ENCODE measurements at places on chromosomes 1 and 21.

- DNase-seq, result no peak
Observed at GRCh38 chr1:201331166-201331565, 46.3 kb downstream of the TNNT2 start.

GRCh38 chr1:158527190-158527815 lies 26.9 kb downstream of the OR6Y1 start:
- DNase-seq, result no peak

DNA sequence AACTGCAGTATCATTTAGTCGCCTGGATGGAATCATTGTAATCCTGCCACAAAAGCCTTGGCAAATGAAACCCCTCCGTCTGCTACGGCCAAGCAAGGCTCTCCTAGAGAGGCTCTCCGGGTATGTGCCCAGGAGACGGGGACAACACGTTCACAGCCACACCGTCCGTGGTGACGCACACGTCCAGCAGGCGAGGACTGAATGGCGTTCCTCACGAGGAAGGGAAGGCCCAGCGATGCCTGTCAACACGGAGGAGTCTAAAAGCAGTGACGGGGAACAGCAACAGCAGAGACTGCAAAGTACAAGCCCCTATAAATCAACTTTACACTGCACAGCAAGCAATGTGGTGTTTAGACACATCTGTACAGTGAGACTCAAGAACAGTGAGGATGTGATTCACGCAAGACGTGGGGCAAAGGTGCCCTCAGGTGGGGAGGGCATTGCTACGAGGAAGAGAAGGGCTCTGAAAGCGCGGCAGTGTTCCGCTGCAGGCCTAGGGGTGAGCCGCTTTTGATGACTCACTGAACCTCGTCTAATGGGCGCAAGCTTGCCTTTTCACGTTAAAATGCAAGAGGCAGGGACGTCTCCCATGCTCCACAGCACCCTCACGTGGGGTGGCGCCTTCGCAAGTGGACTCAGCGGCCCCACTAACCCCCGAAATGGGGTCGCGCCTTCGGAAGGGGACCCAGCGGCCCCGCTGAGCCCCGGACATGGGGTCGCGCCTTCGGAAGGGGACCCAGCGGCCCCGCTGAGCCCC lies 6.8 kb downstream of the WRAP73 start:
- DNase-seq, result no peak

- no peak for DNase-seq
Observed at GRCh38 chr1:99784143-99784542, 17.7 kb upstream of the FRRS1 start.

- no peak for DNase-seq
Observed at GRCh38 chr1:17091252-17091651, 28.0 kb downstream of the PADI2 start.

DNA sequence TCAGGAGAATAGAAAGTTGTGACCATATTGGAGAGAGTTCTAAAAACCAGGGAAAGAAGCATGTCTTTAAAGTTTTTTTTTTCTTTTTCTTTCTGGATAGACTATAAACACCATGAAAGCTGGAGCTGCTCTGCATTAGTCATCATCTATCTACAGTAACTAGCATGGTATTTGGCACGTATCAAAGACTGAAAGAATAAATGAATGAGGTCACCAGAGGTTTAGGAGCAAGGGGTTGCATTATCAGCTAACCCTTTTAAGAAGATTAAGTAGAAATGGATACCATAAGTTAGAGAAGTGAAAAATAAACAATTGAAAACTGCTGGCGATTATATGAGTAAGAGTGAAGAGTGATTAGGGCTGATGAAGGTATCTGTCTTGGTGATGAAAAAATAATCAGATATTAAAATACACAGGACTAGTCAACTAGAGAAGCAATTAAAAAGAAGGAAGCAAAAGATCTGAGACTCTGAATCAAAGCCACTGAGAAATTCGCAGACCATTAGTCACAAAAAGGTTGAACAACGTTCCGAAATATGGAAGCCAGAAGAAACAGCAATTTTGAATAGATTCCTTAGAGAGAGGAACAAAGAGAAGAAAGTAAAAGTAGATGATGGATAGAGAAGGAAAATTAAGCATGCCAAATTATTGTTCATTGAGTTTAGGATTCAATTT lies 536.4 kb downstream of the DPYD start:
- DNase-seq, result no peak

DNA sequence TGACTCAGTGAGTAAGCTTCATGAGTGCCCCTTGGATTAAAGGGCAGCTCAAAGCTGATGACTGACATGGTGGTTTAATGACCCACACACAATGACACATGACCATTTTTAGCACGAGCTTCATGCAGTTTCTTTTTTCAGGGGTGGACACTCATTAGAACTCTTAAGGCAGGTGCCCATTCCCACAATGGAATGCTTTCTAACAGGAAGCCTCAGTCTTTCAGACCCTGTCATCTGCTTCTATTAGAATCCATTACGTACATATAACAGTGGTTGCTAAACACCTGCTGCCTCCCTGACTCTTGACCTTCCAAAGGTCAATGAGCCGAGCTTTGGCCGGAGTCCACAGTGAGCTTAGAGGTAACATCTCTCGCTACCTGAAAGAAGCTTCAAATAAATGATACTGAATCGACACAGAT lies 27.4 kb downstream of the AKNAD1 start:
- no peak for DNase-seq

DNA sequence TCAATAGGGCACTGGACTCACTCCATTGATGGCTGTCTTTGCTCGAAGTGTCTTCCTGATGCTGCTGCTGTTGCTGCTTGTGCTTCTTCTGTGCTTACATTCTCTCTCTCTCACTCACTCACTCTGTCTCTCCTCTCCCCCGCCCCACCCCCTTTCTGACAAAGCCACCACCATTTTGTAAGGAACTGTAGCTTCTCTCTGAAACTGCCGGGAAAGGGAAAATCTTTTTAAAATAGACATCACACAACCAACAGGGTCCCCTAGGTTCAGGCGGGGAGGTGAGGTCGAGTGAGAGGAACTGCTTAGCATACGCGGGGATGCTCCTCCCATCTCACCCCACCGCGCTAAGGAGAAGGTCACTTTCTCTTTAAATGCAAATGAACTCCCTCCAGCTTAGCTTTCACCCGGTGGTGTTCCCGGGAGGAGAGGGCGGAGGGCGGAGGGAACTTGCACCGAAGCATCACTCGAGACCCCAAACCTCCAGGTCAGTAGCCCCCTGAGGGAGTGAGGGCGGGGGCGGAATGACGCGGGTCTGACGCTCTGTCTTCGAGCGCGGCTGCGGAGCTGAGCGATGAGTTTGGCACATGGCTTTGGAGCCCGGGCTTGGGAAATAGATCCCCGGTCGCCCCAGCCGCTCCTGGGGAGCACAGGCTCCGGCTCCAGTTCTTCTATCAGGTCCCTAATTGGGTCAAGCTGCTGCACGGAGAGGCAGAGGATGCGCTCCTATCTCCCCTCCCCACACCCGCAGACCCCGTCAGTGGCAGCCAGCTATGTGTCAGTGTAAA lies at the start of gene CCDC28B:
TSS of gene CCDC28B (plus strand) at position 370 of the 785 bp plus-strand sequence. CDS start 1,341 bp downstream, outside the sequence.
- DNase-seq, result no peak

- no peak for DNase-seq
Observed at GRCh38 chr1:247528812-247529474, 7.3 kb downstream of the OR2C3 start.

DNA sequence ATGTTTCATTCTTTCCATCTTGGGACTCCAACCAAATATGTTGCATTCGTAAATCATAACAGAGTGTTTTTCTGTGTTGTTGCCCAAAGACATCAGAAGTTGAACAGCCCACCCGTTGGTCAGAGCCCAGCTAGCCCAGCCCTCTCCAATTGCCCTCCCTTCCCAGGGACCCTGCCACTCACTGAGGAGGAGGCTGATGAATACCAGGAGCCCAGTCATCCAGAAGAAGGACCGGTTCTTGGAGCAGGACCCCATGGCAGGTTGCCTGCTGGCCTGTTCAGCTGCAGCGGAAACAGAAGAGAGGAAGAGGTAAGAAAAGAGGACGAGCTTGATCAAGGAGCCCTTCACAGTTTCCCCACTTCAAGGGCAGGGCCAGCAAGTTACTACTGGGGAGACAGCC lies 172.2 kb upstream of the ETV3 start:
- DNase-seq, result no peak

Measured in thymus (tissue), 14 donors.